ENCODE measurements at places on chromosomes 7 and 10. TPM values are rescaled to one million over a fixed set of nuclear protein-coding genes. Genes with fewer than 3 reads are reported as not detected.

FFAR4 gene
- 0.16 TPM for total RNA-seq

GIMAP4 gene
- not detected for total RNA-seq

NUTM2A gene
- 0.10 TPM for total RNA-seq

FEZF1 gene
- total RNA-seq = not detected

INSYN2A gene
- not detected for total RNA-seq

NKX2-3 gene
- not detected for total RNA-seq

PPP1R17 gene
- total RNA-seq = not detected

CALHM3 gene
- total RNA-seq = not detected

SVIL gene
- total RNA-seq = 5.6 TPM

BMPER gene
- 79.2 TPM for total RNA-seq

ADAM22 gene
- not detected for total RNA-seq

IFIT3 gene
- total RNA-seq = 47.1 TPM

SPDYE5 gene
- total RNA-seq = not detected

CHAT gene
- not detected for total RNA-seq

SMKR1 gene
- 0.56 TPM for total RNA-seq

ARF5 gene
- total RNA-seq = 187 TPM

DNA sequence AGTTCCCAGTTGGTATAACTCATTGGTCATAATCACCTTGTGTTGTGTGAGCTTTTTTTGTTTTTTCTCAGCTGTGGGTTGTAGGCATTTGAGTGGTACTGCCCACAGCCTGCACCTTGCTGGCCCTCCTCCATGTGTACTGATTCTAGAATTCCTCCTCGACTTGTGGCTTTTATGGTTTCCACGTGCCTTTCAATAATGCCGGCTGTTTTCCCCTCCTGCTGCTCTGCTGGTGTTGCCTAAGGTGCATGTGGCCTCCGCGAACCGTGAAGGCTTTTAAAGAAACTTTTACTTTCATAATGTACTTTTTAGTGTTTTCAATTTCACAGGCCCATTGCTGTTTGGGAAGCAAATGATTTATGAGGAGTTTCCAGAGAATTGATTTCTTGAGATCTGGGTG lies 518.0 kb downstream of the REEP3 start:
- DNase-seq = no peak

DNA sequence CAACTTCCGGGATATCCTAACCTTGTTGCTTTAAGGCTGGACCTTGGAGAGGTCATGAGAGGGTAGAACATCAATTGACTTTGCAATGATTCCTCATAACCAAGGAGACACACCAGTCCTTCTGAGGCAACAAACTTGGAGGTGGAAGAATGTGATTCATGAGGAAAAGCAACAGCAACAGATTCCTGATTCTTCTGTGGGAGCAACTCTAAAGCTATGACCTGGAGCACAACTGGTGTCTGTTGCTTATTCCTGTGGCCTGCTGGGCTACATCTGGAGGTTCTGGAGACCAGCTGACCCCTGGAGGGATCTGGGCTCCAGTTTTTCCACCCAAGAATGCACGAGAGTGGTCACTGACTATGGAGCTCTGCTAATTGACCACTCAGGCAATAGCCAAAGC lies 116.6 kb downstream of the CREB5 start:
- no peak for DNase-seq

DNA sequence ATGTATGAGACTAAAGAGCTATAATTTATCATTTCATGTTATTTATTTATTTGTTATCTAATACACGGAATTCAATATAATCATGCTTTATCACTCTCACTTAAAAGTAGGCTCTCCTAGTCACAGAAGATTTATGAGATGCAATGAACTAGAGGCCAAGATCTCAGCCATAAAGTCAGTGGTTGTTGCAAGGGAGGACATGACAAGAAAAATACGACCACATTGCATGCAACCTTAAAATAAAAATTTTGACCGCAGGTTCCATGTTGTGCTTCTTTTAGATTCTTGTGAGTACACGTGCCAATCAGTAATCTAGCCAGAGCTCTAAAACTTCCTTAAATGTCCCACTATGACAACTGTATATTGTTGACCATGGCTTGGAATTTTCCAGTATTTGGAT lies 75.9 kb upstream of the SP8 start:
- DNase-seq = no peak

DNA sequence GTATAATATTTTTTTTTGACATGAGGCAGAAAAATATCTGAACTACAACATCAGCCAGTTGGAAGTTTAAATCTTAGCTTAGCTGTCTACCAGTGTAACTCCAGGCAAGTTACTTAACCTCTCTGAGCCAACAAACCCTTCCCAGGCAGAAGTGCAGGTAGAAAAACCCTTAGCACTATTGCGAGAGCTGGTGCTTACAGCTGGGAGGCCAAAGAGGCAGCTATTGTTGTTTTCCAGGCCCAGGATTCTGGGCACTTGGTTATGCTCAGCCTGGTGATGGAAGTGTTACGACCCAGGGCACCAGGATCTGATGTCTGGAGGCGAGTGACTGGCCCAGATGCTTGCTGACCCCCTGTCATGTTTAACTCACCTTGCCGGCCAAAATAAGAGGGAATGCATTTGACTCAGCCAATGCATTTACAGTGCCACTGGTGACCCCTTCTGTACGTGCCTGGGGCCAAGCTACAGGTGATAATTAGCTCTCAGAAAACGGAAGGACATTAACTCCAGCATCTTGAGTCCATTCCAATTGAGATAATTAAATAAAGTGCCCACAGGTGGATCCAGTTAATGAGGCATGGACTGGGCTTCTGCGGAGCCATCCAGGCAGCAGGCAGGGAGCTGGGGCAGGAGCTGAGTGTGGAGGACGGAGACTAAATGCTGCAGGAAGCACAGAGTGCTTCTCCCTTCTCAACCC lies 126.5 kb upstream of the HABP2 start:
- DNase-seq = no peak

- DNase-seq = no peak
These were observed 173.3 kb downstream of the RAPGEF5 start for GRCh38 chr7:22183522-22184280.

GRCh38 chr10:117137911-117138642 lies at the start of gene VAX1:
VAX1 (minus strand) TSS chr10:117138270; CDS start chr10:117138056, 214 bp downstream.
- no peak for DNase-seq

- DNase-seq = peak; percentile 53
These were observed 339.0 kb downstream of the GATA3 start for GRCh38 chr10:8393531-8393930.

- peak; percentile 89 for DNase-seq
These were observed 106.2 kb upstream of the CELF2 start for GRCh38 chr10:10911471-10911921.

DNA sequence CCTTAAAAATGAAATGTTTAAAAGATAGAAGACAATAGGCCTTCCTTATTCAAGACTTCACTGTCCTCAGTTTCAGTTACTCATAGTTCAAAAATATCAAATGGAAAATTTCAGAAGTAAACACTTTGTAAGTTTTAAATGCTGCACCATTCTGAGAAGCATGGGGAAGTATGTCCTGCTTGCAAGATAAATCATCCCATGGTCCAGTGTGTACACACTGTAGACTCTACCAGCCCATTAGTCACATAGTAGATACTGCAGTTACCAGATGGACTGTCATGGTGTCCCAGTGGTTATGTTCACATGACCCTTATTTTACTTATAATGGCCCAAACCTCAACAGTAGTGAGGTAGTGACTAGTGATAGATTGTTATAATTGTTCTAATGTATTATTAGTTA lies 69.5 kb downstream of the PTPN12 start:
- no peak for DNase-seq

- no peak for DNase-seq
These were observed 8.5 kb downstream of the CNOT4 start for GRCh38 chr7:135501402-135501801.

DNA sequence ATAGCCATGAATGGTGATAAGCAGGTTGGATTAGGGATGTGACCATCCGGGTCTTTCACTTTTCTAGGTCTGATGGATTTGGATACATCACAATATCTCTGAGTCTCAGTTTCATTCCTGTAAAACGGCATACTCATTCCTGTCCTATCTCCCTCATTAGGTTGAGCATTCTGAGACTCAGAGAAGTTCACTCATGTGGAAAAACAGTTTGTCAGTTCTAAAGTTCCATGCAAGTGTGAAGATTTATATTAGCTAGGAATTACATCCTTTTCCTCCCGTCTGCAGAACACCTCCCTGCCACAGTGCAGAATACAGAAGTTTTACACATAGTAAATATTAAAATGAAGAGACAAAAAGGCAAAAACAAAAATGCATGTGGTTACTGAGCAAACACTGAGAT lies 94.2 kb upstream of the SLC25A13 start:
- no peak for DNase-seq

GRCh38 chr10:3239066-3239919 lies 66.7 kb upstream of the PITRM1 start:
- DNase-seq = peak; percentile 37

DNA sequence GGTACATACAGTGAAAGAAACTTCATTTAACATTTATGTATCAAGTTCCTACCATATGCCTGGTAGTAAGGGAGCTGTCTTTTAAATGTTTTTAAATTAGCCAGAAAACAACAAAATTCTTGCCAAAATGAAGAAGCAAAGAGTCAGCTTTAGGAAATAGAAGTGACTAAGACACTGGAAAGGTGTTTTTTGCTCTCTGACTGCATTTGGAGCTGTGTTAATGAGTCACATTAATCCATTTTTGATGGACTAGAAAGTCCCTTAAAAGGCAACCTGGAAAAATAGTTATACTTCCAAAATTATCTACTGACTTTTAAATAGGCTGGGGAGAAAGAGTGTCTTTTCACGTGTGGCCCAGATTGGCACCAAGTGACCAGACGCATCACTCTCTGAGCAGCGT lies 3.9 kb upstream of the COL17A1 start:
- DNase-seq = no peak

GRCh38 chr10:114839901-114840300 lies 18.3 kb downstream of the FHIP2A start:
- no peak for DNase-seq

All from MG63 (cell line).